ENCODE measurements at places on chromosomes 7 and 10.
A peak's percentile ranks its signal among the peaks of the same experiment; 100 is the strongest.

GRCh38 chr7:97006055-97006815, 882 bp downstream of the DLX6 start:
- DNase-seq, result peak; percentile 63

GRCh38 chr10:84302223-84302622, 26.2 kb upstream of the CCSER2 start:
- DNase-seq, result no peak

- no peak for DNase-seq
These were observed 48.8 kb upstream of the SMNDC1 start for GRCh38 chr10:110353244-110354119.

DNA sequence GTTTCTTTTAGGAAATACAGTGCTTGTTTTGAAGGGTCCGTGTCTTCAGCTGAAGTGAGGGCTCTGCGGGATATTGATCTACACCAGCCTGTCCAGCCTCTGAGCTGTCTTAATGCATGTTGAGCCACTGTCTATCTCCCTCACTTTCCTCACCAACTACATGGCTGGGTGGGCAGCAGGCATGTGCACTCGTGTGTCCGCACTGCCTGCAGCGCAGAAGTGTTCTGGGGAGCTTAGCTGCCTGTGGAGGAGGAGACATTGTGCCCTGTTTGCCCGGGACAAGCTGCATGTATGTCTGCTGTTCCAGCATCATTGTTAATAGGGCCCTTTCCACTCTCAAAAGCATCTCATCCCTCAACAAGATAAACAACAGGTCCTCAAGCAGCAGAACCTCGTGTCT, 133.1 kb upstream of the EEPD1 start:
- DNase-seq, result no peak

DNA sequence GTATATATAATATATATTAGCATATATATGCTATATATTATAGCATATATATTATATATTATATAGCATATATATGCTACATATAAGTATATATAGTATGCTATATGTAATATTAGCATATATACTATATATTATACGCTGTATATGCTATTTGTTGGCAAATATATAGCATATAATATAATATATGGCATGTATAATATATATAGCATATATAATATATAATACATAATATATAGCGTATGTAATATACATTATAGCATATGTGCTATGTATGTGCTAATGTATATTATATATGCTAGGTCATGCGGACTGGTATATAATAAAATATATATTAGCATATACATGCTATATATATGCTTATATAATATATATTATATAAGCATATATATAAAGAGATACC, 72.8 kb downstream of the KMT2E start:
- DNase-seq, result no peak

DNA sequence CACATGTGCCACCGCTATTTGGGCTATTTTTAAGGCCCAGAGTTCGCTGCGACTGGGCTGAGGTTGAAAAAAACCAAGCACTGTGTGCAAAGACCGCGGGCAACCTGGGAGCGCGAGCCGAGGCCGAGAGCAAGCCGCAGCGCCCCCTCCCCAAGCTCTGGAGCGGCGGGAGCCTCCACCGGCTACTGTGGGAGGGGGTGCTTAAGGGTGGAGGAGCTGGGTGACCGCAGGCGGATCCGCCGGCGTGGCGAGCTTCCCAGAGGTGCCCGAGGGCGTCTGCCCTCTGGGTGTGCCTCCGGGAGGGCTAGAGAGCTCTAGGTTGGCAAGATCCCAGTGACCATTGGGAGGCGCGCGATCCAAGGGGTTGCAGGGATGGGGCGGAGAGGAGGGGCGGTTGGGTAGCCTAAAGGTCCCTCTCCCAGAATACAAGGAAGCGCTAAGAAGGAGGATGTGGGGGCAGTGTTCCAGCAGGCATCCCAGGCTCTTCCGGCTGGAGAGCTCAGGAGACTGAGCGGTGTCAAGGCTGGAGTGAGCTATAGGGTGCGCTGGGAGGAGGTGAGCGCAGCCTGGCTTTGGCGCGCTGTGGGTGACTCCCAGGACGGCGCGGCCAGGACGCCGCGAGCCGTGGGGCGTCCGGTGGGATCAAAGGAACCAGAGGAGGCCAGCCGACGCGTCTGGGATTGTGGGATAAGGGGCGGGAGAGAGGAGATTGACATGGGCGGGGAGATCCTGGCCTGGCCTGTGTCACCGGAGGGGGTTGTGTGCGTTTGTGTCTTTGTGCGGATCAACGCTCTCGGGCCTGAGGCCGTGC, 8.0 kb downstream of the DLX5 start:
- no peak for DNase-seq

DNA sequence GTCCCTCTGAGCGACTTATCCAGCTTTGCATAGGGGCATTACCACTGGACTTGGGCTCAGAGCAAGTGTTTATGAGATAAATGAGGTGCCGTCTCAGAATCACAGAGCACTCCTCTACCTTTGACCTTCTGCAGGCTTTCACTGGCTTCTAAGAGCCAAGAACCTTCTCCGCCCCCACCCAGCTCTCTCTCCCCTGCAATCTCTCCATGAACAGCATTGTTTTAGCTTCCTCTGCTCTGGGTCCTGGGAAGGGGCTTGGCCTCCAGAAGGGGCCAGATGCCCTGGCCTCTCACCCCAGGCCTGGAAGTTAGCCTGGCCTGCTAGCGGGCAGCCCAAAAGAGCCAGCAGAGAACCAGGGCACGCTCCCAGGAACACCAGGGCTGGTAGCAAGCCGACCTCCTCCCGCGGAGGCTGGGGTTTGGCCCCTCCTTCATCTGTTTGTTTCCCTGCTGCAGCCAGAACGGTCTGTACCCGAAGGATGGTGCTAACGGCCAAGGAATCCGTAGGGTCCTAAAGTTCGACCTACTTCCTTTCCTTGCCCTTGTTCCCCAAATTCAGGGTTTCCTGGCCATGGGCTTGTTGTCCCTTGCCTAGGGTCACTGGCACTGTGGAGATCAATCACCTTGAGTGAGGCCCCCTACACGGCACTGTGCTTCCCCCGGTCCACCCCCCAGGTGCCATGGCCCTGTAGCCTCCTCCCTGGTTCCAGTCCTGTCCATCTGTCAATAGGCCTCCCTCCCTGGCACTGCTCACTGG, 18.7 kb upstream of the DDIT4 start:
- DNase-seq, result peak; percentile 60

DNA sequence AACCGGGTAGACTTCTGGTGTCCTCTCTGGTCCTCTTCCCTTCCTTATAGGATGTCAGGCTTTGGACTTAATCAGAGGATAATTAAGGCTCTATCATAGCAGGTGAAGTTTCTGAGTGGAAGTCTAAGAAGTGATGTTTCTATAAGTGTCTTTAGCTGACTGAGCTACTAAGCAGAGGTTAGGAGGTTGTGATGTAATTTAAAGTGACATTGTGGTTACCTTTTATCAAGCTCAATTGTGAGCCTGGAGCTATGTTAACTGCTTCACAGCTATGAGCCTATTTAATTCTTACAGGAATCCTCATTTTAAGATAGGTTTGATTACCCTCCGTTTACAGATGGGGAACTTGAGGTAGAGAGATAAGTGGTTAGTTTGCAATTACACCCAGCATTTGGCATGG, 365.1 kb downstream of the AUTS2 start:
- DNase-seq, result no peak

DNA sequence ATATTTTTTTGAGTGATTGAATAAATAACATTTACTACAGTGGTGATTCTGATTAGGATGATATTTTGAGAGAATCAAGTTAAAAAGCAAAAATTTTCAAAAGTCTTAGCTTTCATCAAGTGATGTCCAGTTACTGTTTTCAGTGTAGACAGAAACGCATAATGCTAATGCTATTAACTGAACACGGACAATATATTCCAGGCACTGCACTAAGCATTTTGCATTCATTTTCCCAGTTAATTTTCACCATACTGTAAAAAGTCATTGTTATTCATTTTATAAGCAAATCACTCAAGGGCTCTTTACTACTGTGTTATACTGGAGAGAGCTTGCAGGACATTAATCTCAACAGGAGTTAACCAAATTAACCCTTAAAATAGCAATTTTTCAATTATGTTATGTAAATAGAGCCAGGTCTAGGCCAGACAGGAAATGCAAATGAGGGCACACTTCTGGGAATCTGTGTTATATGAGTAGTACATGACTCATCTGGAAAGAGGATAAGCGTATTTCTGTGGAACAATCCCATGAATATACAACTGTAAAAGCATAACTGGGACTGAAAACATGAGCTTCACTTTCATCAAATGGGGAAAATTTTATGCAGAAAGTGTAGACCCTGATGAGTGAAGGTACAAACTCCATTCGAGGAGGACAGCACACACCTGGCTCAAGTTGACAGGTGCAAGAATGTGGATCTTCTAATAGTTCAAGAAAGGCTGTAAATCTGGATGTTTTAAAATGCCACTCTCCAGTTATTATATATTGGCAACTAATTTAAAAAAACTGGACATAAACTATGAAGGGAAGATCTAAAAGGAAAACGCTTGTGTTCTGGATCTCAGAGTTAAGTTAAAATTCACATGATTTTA, 75.4 kb downstream of the ANK3 start:
- no peak for DNase-seq

DNA sequence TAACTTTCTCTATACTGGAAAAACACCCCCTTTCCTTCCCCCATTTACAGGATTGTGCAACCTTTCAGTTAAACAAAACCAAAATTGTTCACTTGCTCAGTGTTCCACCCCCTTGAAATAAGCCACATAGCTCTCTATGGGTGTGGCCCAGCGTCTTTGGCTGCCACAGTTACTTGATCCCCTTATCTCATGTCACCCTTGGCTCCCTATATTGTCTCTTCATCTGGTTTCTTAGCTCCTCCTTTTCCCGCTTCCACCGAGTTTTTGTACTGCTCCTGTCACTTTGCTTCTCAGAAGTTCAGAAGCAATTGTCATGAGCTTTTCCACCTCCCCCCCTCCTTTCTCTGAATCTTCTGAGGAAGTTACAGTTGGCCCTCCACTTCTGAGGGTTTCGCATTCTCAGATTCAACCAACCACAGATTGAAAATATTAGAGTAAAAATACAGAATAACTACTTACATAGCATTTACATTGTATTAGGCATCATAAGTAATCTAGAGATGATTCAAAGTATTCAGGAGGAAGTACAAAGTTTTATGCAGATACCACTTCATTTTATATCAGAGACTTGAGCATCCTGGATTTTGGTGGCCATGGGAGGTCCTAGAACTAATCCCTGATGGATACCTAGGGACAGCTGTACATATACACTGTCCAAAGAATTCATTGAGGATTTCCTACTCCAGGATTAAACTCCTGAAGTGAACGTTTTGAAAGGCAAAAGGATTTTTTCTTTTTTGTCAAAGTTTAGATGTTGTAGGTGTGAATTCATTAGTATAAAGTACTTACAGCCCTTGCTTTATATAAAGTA, 60.4 kb downstream of the ADD3 start:
- DNase-seq, result peak; percentile 45

DNA sequence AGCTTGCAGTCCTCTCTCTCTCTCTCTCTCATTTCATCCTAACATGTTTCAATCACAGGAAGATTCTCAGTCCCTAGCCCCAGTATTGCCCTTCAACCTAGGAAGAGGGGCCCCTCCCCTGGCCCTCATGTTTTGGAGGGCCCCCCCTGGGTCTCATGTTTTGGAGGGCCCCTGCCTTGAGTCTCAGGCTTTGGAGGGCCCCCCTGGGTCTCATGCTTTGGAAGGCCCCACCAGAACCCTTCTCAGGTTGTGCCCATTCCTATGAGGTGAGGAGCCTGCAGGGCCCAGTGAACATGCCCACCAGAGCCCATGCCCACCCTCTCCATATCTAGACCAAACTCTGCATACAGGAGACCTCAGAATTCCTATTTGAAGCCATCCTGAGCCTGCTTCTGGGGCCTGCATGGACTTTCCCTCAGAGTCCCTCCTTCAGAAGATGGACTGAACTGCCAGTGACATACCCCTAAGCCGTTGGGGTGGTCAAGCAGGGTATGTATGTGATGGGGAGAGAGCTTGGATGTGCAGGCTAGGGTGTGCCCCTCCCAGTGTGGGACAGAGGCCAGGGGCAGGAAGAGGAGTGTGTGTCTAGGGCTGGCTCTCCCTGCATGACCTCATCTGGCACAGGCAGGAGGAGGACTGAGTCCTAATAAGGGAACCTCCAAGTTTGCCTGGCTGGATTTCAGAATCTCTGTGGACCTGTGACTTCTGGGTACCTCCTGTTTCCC, 8.1 kb upstream of the VDAC2 start:
- DNase-seq, result no peak

Measured in activated naive CD8-positive, alpha-beta T cell treated with anti-CD3 and anti-CD28 coated beads for 36 hours (primary cell).